ENCODE measurements at places on chromosomes 2 and 18.

GRCh38 chr2:28102455-28102874, 211.9 kb downstream of the BABAM2 start:
- no peak for DNase-seq

- DNase-seq, result no peak
These were observed at the start of gene AMER3 for GRCh38 chr2:130755256-130756052. TSS of gene AMER3 (plus strand) at chr2:130755540. CDS start at chr2:130762073, 6,533 bp downstream.

GRCh38 chr2:64876137-64876647, 113.0 kb upstream of the SLC1A4 start:
- DNase-seq, result no peak

GRCh38 chr18:26618135-26618534, 69.8 kb upstream of the KCTD1 start:
- no peak for DNase-seq

GRCh38 chr2:192250961-192251360, 56.2 kb upstream of the TMEFF2 start:
- no peak for DNase-seq

Measured in stimulated activated naive CD4-positive, alpha-beta T cell treated with Interleukin-2 at 50 U/mL for 16 hours (primary cell).